ENCODE measurements at places on chromosomes 1 and 21. TPM values are rescaled to one million over a fixed set of nuclear protein-coding genes. Genes with fewer than 3 reads are reported as not detected.

- peak; percentile 64 for DNase-seq
These were observed at the start of gene F5 for GRCh38 chr1:169586395-169587255. F5 (minus strand) TSS chr1:169586481; CDS start chr1:169586386, 95 bp downstream.

- DNase-seq = no peak
These were observed 38.3 kb downstream of the WDR3 start for GRCh38 chr1:117967881-117968280.

DNA sequence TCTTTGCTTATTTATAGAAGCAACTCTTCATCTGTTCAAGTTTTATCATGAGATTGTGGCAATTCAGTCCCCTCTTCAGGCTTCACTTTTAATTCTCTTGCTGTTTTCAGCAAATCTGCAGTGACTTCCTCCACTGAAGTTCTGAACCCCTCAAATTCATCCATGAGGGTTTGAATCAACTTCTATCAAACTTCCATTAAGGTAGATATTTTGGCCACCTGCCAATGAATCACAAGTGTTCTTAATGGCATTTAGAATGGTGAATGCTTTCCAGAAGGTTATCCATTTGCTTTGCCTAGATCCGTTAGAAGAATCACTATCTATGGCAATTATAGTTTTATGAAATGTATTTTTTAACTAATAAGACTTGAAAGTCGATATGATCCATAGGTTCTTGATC, 946.7 kb upstream of the B3GALT2 start:
- DNase-seq = no peak

FAM163A gene
- 0.07 TPM for total RNA-seq

DNA sequence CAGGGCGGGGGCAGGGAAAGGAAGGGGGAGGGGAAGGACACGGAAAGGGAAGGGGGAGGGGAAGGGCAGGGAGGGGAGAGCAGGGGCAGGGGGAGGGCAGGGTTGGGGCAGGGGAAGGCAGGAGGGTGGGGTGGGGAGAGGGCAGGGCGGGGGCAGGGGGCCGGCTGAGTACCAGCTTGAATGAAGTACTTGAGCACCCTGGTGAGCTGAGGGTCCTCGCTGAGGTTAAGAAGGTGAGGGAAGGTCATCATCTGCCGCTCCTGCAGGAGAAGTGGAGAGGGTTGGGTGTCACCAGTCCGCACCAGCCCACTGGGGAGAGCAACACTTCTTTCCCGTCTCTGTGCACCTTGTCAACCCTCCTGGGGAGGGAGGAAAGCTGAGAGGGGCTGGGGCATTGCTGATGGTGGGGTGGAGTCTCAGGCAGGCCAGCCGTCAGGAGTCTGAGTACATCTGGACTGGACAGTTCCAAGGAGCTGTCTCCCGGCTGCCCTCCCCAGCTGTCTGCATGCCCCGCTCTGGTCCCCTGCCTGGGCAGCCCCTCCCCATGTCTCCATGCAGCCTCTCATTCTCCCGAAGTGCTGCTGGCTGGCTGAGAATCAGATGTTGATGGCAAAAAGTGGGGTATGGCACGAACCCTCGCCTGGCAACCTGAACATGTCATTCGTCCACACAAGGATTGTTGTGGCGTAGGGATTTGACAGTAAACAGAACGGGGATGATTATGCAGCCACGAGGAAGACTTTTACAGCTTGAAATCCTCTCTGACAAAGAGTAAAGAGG, 70.0 kb downstream of the SCCPDH start:
- DNase-seq = no peak

BCL2L15 gene
- total RNA-seq = 0.28 TPM

- no peak for DNase-seq
These were observed 6.4 kb downstream of the CHODL start for GRCh38 chr21:18251065-18251464.

- DNase-seq = no peak
These were observed 77.6 kb upstream of the CD1D start for GRCh38 chr1:158102881-158103674.

DNASE2B gene
- not detected for total RNA-seq

SLAMF9 gene
- not detected for total RNA-seq

DNA sequence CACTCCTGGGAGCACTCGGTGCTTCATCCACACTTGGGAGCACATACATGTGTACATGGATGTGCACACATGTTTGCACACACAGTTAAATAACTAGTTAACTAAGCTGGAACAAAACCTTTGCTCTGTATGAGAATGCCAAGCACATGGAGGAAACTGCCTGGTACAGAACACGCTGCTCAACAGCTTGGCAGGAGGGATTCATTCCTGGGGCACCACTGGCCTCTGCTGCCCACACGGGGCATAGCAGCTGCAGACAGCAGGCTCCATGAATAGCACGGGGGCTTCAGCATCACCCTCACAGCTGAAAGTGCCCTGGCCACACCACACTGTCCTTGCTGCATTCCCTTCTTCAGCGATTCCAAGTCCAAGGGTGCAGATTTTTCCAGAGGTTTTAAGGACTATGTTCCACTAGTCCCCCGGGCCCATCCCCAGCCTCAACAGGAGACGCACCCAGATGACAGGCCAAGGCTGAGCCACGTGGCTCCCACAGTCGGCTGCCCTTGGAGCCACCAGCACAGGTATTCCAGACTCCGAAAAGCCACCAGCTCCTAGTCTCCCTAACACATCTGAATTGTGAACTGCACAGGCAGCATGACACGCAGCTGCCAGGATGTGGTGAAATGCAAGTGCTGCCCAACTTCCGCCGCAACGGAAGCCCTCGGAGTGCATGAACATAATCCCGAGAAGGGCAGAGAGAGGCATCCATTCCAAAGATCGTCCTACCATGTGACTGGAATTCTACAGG, 16.9 kb downstream of the NPHP4 start:
- no peak for DNase-seq

DNA sequence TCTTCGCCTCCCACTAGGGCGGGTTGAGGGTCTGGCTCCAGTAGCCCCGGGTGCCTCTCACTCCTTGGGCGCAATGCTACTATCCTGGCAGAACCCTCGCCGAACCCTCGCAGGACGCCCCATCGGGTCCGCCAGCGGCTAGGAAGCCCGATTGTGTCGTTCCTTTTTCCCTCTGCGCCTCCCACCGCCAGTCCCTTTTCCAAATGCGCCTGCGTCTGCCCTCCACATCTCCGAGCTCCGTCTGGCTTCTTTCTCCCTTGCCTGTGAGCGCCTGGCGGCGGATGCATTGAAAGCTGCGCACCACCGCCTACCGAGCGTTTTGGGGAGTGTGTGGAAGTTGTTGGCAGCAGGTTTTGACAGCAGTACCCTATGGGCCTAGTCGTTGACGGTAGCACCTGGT, 1.0 kb upstream of the DIRAS3 start:
- DNase-seq = peak; percentile 45

- DNase-seq = no peak
These were observed 17.9 kb downstream of the TMEM200B start for GRCh38 chr1:29105822-29106221.

ESPN gene
- total RNA-seq = not detected

LPAR3 gene
- 6.4 TPM for total RNA-seq

DNA sequence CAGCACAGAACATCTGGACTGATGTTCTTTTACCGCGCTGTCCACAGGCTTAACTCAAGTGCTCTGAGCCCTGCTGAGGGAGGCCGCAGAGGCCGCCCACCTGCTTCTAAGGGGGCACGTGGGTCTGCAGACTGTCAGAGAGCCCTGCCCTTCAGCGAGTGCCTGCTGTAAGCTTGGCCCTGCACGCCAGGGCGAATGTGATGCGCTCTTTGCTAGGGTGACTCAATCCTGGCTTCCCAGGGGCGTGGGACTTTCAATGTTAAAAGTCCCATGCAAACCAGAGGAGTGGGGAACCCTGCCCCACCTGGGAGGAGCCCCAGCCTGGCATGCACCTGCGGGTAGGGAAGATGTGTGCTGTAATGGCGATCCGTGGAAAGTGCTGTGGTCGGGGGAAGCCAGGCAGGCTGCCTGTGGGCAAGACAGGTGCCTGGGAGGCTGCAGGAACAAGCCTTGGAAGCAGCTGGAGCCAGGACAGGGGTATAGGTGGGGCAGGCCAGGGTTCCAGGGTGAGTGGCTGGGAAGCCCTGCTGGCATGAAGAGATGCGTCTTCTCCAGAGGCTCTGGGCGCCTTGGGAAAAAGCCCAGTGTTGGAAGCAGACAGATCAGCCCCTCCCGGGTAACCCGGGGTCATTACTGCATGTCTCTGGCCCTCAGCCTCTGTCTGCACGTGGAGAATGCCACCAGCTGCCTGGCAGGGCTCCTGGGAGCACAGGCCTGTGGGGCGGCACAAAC, 594 bp upstream of the PANK4 start:
- peak; percentile 70 for DNase-seq
